ENCODE measurements at places on chromosomes 7 and 10. TPM values are rescaled to one million over a fixed set of nuclear protein-coding genes. Genes with fewer than 3 reads are reported as not detected.
A peak's percentile ranks its signal among the peaks of the same experiment; 100 is the strongest.

IGF2BP3 gene
- 0.16 TPM for polyA plus RNA-seq

AGAP4 gene
- polyA plus RNA-seq = 4.6 TPM

DNA sequence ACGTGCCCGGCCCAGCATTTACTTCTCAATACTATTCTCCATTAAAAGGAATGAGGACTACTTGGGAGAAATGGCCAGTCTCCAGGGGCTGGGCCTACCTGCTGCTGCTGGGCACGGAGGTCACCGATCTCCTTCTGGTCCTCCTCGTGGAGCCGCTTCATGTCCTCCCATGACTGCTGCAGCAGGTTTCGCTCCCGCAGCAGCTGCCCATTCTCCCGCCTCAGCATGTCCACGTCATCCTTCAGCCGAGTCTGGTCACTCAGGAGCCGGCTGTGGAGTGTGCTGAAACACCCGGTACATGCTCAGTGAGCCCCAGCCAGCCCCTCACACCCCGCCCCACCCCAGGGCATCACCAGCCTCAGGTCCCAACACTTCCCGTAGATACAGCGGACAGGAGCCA is 73.3 kb downstream of the DLG5 start:
- DNase-seq = no peak

DNA sequence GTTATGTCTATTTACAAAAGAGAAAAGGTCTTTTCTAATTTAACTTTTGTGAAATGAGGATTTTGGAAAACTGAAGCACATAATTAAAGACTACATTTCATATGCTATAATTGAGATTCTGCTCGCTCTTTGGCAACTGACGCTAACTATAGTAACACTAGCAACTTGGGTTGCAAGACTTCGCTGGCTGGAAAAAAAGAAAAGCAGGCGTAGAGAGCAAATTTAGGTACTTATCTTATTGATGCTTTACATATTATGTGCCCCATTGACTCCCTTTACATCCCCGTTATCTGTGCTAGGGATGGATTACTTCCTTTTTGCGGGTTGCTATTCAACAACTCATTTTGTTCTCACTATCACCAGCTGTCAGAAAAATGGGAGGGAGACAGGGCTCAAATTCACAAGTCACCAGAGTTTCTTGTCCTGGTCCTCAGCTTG is 10.5 kb downstream of the SEMA3C start:
- DNase-seq = no peak

- no peak for DNase-seq
Observed at GRCh38 chr7:18756378-18757050, 261.0 kb downstream of the HDAC9 start.

DNA sequence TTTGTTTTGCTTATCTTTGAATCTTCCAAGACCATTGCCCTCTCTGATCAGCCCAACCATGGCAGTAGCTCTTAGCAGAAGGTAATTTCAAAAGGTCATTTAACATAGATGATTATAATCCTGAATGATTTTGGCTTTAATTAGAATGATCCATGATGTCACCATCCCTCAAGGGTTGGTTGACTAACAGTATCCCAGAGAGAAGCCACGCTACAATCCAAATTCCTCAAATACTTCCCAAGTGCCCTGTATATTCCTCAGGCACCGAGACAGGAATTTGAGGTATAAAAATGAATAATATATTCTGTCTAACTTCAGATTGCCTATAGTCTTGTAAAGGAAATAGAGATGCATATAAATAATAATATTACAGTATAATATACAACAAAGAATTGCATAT is 42.1 kb upstream of the TMEM196 start:
- DNase-seq = no peak

- DNase-seq = no peak
Observed at GRCh38 chr10:712089-712488, 22.6 kb upstream of the DIP2C start.

DNA sequence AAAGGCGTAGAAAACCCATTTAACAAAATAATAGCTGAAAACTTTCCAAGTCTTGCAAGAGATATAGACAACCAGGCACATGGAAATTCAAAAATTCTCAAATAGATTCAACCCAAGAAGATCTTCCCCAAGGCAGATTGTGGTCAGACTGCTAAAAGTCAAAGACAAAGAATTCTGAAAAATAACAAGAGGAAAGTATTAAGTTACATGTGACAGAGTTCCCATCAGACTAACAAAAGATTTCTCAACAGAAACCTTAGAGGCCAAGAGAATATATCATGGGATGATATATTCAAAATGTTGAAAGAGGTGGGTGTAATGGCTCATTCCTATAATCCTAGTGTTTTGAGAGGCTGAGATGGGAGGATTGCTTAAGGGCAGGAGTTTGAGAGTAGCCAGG is 59.8 kb downstream of the TMEM178B start:
- DNase-seq = no peak

- peak; percentile 9 for DNase-seq
Observed at GRCh38 chr7:26705567-26705966, 158.8 kb downstream of the SKAP2 start.
